ENCODE measurements at places on chromosomes 3 and 15. TPM values are rescaled to one million over a fixed set of nuclear protein-coding genes. Genes with fewer than 3 reads are reported as not detected.

DNA sequence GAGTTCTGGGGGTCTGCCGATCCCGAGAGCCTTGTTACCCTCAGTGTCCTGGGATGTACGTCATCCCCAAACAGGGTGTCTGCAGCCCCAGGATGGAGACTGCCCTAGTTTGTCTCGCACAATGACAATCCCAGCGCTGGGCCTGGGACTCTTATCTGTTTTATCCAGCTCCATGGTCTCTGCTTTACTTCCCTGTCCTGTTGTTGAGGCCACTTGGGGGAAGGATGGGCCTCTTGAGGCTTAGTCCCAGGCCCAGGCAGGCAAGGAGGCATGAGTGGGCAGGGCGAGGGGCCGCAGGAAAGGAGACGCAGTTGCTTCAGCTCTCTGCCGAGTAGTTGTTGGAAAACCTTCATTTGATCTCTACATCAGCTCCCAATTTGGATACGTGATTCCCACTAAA lies 17.4 kb downstream of the SMAD6 start:
- H3K4me3 ChIP-seq: no peak overlapping the region
- peaks cover 54% of the 10 kb centered on the region for H3K4me1 ChIP-seq
- peaks cover 35% of the 10 kb centered on the region for H3K36me3 ChIP-seq
- H3K27me3 ChIP-seq: no peaks in the 10 kb centered on the region
- DNase-seq: no peak

GRCh38 chr3:21142031-21142430 lies 609.0 kb downstream of the ZNF385D start:
- no peaks in the 10 kb centered on the region for H3K36me3 ChIP-seq
- no peaks in the 10 kb centered on the region for H3K4me1 ChIP-seq
- H3K27ac ChIP-seq: no peak overlapping the region

DNA sequence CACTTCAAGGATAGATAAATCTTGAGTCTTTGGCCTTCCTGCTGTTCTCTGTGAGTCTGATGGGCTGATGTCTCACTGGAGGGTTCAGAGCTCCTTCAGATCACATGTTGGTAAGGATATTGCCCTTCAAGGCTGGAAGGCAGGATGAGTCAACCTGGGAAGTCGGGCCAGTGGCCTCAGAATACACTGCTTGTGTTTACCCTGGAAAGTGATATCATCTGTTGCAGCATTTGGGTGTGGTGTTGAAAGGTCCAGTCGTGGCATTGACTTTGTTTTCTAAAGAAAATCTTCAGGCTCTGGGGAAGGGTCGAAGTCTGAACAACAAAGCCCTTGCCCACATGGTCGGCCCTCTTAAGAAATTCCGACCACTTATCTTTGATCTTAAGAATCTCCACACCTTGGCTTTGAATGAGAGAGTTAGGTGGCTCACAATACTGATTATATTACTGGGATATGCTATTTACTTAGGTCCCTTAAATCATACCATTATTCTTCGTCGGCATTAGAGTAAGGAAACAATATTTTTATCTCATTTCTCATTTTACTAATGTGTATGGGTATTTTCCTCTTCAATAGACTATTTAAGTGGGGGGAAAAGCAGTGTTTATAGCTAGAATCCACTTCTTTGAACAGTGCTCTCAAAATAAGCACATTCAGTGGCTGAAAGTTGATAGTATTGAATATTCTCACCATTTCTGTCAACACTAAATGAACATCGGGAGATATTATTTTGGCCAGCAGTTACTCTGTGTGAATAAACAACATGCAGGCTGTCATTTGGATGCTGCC lies 303.9 kb upstream of the RASGRP1 start:
- peaks cover 16% of the 10 kb centered on the region for H3K4me1 ChIP-seq
- peaks cover 15% of the 10 kb centered on the region for H3K27me3 ChIP-seq
- DNase-seq: no peak
- peak overlapping the region; percentile 48 for H3K27ac ChIP-seq

DNA sequence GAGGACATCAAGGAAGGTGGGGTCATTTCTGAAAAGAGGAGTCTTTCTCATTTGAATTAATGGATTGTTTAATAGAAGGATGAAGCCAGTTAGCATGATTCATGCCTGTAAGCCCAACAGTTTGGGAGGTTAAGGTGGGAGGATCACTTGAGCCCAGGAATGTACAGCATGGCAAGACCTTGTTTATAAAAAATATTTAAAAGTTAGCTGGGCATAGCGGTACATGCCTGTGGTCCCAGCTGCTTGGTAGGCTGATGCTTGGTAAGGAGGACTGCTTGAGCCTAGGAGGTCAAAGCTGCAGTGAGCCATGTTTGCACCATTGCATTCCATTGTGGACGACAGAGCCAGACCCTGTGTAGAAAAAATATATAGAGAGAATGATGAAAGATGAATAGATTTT lies 165.5 kb downstream of the ALCAM start:
- H3K36me3 ChIP-seq: peaks cover 31% of the 10 kb centered on the region
- H3K4me3 ChIP-seq: no peak overlapping the region
- no peaks in the 10 kb centered on the region for H3K27me3 ChIP-seq
- no peak for DNase-seq
- H3K4me1 ChIP-seq: peaks cover 12% of the 10 kb centered on the region
- no peak overlapping the region for H3K27ac ChIP-seq

The NR1I2 gene
- 1.4 TPM for total RNA-seq

The UBA7 gene
- total RNA-seq: 4.6 TPM
